Immature natural killer cell (primary cell): ENCODE measurements at places on chromosomes 6 and 20. TPM values are rescaled to one million over a fixed set of nuclear protein-coding genes. Genes with fewer than 3 reads are reported as not detected.

GRCh38 chr6:53793318-53794136, 1.3 kb upstream of the LRRC1 start:
- DNase-seq = peak; percentile 27

GRCh38 chr6:97969065-97969464, 686.0 kb upstream of the MMS22L start:
- DNase-seq = no peak

The ARHGAP18 gene
- 6.7 TPM for polyA plus RNA-seq

The ALDH8A1 gene
- not detected for polyA plus RNA-seq

The GTSF1L gene
- polyA plus RNA-seq = not detected

DNA sequence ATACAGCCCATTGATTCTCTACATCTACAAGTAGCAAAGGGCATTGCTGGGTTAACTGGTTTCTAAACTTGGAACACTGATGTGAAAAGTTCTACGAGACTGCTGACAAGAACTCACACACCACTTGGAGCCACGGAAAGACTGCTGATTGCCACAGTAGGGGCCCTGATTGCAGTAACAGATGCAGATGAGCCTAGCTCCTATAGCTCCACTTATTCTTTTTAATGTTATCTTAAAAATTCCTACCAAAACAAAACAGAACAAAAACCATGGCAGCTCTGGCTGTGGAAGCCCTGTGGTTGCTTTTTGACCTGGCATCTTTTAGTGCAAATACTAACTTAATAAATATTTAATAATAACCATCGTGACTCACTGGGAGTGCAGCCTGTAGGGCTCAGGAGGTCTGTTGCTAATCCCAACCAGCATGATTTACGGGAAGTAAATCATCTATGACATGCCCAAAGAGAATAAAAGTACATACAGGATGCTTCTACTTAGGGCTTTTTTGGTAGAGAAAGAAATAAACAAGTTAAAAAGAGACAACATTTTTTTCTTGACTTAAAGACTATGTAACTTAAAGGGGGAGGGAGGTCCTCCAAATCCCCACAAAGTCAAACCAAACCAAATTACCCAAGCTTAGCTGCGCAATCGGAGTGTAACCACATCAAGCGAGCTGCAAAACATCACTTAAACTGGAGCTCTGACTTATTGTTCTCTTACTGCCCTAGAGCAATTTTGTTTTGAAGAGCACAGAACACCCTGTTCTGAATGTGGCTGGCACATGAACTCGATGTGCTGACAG, 87.2 kb downstream of the FKBP5 start:
- peak; percentile 24 for DNase-seq

DNA sequence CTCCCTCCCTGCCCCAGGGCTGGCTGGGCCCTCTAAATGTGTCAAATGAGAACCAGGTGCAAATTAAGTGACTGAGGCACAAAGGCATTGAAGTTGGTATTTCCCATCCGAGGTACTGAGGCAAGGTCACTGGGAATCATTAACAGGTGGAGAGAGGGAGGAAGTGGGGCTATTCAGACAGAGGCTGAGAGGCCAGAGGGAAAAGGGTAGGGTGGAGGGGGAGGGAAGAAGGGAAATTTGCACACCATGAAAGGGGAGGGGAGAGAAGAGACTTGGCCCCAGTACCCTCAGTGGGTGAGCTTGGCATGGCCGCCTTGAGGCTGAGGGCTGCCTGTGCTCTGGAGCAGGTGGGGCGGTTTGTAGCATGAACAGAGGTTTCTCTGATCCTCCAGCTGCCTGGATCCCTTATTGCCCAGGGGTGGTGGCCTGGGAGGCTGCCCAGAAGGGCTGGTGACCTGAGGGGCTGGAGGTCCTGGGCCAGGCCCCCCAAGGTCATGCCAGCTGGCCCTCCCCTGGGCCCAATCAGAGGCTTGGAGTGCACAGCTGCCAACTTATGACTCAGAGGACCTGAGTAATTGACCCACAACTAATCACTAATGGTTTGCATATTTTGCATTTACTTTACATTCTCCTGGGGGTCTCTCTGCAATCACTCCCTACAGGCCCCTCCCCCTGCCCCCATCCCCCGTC, 40.3 kb upstream of the ZFAND3 start:
- DNase-seq = no peak

DNA sequence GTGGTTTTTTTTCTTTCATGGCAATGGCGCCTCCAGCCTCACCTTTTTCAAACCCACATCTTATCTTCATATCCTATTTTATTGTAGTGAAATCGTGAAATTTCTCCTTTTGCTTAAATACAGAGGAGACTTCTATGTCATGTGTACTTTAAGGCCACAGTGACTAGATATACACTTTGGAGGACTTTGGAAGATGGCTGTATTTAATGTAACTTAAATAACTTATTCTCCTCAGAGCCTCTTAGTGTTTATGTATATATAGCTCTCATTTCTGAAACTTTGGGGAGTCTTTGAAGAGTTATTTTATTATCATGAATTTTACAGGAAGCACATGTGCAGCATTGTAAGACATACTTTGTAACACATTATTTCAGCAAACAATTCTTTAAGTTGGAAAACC, 968 bp downstream of the LAMA2 start:
- DNase-seq = no peak

DNA sequence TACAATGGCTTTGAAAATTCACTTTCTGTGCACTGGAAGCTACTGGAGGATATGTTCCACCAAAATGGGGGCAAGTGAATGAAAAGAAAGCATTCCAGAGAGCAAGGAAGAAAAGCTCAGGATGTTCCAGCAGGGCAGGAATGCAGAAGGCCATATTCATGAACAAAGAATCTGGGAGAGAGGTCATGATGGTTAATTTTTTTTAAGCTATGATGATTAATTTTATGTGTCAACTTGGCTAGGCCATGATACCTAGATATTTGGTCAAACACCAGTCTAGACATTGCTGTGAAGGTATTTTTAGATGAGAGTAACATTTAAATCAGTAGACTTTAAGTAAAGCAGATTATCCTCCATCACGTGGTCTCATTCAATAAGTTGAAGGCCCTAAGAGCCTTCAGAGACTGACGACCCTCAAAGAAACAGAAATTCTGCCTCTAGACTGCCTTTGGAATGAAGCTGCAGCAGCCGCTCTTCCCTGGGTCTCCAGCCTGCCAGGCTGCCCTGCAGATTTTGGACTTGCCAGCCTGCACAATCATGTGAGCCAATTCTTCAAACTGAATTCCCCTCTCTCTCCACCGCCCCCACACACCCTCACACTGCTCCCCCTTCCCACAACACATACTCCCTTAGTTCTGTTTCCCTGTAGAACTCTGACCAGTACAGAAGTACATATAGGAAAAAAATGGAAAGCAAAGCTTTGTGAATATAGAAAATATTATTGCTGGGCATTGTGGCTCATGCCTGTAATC, 20.1 kb upstream of the GCM1 start:
- no peak for DNase-seq

GRCh38 chr20:5529331-5530148, 212.8 kb upstream of the PROKR2 start:
- peak; percentile 69 for DNase-seq

- no peak for DNase-seq
Observed at GRCh38 chr20:45154183-45154582, 20.5 kb upstream of the PI3 start.

GRCh38 chr6:119482850-119483285, 133.3 kb upstream of the MAN1A1 start:
- DNase-seq = no peak

The RAB44 gene
- polyA plus RNA-seq = not detected

- no peak for DNase-seq
Observed at GRCh38 chr6:120228297-120228696, 878.7 kb upstream of the MAN1A1 start.

DNA sequence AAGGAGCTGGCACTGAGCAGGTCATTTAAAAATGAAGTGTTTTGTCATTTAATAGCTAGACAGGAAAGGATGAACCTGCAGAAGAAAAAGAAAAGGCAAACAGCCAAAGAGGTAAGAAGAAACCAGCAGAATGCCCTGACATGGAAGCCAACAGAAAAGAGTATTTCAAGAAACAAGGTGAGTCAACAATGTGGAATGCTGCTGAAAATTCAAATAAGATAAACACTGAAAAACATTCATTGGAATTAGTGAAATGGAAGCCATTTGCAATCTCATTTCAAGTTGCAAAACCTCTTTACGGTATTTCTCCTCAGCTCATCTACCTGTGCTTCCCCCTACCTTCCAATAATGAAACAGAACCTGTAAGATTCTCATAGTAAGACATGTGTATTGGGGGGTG, 59.6 kb downstream of the RWDD2A start:
- no peak for DNase-seq
